COR-L47 (cell line): ENCODE measurements at places on chromosomes 7 and 10.

- no peak for DNase-seq
These were observed 198.3 kb upstream of the ZNF32 start for GRCh38 chr10:43846968-43847367.

GRCh38 chr10:93912444-93912843 lies 18.7 kb downstream of the SLC35G1 start:
- no peak for DNase-seq

GRCh38 chr10:31698181-31698830 lies 230.3 kb downstream of the ARHGAP12 start:
- DNase-seq = no peak

GRCh38 chr10:43879742-43880141 lies 231.1 kb upstream of the ZNF32 start:
- no peak for DNase-seq

GRCh38 chr7:143495851-143496250 lies 18.2 kb downstream of the TAS2R41 start:
- no peak for DNase-seq

GRCh38 chr10:80976658-80977057 lies 439.0 kb downstream of the SH2D4B start:
- DNase-seq = no peak

DNA sequence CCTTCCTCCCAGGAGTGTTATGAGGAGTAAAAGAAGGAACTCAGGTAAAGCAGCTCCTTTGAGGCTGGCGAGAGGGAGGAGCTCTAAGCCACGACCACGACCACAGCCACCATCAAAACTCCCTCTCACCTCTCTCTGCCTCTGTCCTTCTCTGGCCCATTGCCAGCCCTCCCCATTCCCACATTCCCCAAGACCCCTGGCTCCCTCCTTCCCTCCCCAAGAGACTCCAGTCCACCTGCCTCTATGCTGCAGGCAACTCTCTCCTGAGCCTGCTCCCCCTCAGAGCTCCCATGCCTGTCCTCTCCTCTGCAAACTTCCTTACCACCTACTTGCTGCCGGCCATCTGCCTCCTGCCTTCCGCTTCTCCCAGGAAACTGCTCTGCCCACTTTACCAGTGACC lies 9.5 kb downstream of the SLIT1 start:
- no peak for DNase-seq

- DNase-seq = no peak
These were observed 81.3 kb upstream of the RET start for GRCh38 chr10:42995537-42995936.

DNA sequence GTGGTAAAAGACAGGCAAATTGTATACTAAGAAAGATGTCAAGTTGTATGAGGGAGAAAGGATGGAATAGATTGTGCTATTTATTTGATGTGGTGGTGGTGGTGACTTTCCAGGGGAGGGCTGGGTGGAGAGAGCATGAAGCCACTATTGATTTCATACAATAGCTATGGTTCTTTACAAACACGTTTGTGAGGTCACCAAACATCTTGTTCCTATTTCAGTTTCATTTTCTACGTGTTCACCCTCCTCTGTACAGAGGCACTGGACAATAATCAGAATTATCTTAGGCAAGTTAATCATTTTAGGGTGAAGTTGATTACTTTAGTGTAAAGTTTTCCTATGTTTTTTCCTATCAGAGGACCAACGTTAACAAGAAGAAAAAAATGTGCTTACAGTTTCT lies 10.3 kb upstream of the CNTNAP2 start:
- DNase-seq = no peak

DNA sequence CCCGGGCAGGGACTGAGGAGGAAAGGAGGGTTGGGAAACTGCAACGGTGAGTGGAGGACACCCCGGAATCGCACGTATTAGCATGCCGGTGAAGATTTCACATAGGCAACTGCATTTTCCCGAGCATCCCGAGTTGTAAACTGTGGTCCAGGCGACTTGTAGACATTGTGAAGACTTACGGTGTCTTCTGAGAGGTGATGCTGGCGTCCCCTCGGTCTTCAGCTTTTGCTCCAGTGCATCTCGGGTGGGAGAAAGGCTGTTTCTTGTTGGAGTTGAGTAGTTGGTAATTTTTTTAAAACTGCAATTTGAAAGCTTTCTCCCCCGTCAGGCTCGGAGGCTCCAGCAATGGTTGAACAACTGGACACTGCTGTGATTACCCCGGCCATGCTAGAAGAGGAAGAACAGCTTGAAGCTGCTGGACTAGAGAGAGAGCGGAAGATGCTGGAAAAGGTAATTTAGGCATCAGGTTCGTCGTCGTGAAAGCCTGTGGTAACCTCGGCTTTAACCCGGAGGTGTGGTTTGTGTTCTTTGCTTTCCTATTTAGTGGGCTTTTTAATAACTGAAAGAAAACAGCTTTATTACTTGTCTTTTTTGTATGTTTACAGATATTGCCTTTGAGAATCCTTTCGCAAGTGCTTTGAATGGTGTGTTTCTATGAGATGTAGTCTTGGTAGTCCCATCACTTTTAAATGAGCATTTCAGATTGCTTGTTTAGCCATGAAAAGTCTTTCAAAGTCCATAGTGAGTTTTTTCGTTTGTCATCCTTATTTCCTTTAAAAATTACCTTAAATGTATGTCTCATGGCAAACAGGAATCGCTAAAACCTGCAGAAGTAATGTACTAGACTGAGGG lies 687 bp downstream of the HELLS start:
- DNase-seq = no peak

DNA sequence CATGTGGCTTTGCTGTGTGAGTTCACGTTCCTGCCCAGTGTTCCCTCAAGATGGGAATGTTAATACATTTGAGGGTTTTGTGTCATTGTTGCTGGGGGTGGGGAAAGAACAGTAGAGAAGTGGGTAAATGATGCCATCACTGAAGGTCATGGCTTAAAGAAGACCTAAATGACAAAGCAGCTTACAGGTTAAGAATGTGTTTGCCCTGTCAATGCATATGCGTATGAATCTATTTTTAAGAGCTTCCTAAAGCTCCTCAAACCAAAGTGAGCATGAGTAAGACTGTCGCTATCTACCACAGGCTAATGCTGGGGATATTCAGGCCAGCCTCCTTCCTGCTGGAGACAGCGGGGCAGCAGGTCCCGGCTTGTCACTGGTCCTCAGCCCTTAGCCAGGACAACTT lies 162.9 kb downstream of the CREB5 start:
- DNase-seq = no peak
